ENCODE measurements at places on chromosomes 1 and 21.

DNA sequence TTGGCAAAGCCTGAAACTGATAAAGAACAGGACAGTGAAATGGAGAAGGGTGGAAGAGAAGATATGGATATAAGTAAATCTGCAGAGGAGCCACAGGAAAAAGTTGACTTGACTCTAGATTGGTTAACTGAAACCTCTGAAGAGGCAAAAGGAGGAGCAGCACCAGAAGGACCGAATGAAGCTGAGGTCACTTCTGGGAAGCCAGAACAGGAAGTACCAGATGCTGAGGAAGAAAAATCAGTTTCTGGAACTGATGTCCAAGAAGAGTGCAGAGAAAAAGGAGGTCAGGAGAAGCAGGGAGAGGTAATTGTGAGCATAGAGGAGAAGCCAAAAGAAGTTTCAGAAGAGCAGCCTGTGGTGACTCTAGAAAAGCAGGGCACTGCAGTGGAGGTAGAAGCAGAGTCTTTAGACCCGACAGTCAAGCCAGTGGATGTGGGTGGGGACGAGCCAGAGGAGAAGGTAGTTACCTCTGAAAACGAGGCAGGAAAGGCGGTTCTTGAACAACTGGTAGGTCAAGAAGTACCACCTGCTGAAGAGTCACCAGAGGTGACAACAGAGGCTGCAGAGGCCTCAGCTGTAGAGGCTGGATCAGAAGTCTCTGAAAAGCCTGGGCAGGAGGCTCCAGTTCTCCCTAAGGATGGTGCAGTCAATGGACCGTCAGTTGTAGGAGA, 16.3 kb downstream of the CCDC17 start:
- no peak for DNase-seq

DNA sequence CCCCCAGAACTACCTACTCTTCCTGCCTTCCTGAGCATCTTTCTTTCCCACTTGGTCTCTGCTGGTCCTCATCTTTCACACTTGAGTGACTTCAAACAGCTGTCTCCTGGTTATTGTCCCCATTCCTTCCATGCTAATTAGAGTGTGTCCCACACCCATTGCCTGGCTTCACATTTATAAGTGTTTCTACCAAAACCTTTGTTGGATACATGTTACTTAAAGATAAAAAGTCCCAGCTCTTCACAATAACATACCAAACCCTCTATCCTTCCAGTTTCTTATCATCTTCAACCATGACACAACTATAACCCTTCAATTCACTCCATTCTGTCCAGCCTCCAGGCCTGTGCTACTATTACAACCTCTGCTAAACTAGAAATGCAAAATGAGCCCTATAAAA, 41.0 kb downstream of the VCAM1 start:
- no peak for DNase-seq

GRCh38 chr1:178609015-178609414, 96.1 kb downstream of the TEX35 start:
- DNase-seq = no peak

- DNase-seq = no peak
Measured at GRCh38 chr1:41152622-41153044, 89.5 kb downstream of the SCMH1 start.

DNA sequence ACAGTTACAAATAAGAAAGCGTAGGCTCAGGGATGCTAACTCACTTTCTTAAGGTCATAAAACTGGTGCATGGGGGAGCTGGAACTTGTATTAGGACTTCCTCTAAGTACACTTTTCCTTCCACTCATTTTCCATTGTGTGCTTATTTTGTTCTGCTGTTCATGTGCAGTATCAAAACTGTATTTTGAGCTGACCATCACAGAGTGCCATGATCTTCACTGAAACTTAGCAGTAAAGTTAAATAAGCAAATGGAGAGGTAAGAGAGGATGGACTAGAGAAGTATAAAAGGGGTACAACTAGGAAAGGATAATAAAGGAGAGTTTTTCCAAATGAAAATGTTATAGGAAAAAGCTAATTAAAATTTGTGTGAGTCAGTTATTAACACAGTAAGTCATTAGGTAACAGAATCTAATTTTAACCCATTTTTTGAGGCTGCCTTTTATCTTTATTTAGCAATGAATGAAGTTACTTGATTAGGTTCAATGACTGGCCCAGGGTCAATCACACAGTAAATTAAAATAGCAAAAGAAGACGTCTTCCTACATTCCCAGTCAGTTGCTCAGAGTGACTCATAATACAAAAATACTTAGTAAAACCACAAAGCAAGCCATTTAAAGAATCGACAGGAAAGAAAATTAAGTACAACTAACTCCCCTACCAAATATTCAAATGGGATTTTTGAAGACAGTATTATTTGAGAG, 165.8 kb upstream of the C1orf105 start:
- no peak for DNase-seq

GRCh38 chr1:6578624-6579373, 995 bp upstream of the ZBTB48 start:
- no peak for DNase-seq

- DNase-seq = no peak
Measured at GRCh38 chr1:213852107-213852506, 135.7 kb upstream of the PROX1 start.

DNA sequence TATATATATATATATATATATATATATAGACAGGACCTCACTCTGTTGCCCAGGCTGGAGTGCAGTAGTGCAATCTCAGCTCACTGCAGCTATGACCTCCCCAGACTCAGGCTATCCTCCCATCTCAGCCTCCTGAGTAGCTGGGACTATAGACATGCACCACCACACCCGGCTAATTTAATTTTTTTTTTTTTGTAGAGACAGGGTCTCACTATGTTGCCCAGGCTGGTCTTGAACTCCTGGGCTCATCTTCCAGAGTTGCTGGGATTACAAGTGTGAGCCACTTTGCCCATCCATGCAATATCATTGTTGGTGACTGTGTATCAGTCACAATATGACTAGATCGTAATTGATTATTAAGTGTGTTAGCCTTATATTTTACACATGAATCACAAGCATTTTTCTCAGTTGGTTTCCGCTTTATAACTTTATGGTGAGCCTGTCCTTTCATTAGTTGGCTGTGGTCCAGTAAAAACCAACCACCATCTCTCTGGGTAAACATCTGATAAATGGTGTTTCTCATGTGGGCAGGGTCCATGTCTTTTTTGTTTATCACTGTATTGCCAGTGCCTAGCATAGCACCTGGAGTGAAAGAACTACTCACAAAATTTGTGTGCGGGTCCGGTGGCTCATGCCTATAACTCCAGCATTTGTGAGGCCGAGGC, 63.6 kb downstream of the MYOM3 start:
- no peak for DNase-seq

- no peak for DNase-seq
Measured at GRCh38 chr1:228337711-228338520, 68.7 kb downstream of the TRIM11 start.

GRCh38 chr1:52636721-52637695, 4.0 kb downstream of the SHISAL2A start:
- DNase-seq = peak; percentile 79

- DNase-seq = no peak
Measured at GRCh38 chr1:198699167-198700015, 60.6 kb downstream of the PTPRC start.

DNA sequence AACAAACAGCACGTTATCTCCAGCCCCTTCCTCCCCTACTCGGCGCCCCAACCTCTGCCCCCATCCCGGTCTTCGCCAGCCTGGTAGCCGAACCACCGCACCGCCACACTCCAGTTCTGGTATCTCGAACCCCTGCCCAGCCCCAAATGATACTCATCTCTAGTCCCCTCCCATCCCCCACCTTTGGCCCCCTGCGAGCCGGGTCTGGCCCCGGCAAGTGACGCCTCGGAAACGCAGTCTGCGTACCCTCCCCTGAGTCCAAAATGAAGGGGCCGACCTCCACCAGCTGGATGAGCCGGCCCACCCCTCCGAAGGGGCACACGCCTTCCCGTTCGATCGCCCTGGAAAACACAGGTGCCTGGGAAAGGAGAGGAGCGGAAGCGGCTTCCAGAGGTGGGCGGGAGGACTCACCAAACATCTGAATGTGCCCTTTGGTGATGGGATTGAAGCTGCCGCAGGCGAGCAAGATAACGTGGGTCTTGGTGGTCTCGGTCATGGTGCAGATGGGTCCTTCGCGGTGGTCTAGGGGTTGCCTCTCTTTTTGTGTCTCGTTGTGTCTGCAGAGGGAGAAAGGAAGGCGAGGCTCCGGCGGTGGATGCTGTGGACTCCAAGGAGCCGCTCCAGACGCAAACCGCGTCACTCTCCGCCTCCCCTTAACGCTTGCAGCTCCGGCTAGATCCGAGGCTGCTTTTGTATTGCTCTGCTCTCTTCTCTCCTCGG, at the start of gene NMNAT2:
NMNAT2 (minus strand) TSS at position 609 of the 720 bp plus-strand sequence; CDS start at position 496, 113 bp downstream.
- no peak for DNase-seq

DNA sequence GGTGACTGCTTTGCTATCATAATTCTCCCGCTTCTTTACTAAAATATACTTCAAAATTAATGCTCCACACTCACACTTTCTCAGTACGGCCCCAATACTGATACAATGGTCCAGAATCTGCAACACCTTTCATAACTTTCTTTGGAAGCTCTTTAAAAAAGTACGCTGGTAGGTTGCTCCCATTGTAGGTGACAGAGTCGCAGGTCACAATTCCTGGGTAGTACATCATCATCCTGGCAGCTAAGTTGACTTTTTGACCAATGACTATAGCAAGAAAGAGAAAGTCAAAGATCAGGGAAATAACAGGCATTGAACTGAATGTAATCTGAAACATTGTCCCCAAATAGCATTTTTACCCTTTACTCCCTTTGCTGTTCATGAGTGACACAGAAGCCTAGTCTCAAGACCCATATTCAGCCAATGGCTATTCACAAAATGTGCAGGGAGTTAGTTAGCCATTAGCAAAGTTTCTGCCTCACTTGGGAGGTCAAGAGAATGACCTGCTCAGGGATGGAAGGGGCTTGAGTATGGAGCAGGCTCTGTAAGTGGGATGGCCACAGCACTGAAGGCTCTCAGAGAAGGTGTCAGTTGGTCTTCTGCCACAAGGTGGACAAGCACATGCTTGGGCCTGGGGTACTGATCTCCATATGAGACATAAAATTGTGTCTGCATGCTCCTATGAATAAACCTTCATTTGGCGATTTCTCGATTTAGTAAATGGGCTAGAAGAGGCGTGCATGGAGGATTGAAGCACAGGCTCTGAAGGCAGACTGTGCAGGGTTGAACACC, 35.4 kb downstream of the ADCY10 start:
- DNase-seq = no peak

DNA sequence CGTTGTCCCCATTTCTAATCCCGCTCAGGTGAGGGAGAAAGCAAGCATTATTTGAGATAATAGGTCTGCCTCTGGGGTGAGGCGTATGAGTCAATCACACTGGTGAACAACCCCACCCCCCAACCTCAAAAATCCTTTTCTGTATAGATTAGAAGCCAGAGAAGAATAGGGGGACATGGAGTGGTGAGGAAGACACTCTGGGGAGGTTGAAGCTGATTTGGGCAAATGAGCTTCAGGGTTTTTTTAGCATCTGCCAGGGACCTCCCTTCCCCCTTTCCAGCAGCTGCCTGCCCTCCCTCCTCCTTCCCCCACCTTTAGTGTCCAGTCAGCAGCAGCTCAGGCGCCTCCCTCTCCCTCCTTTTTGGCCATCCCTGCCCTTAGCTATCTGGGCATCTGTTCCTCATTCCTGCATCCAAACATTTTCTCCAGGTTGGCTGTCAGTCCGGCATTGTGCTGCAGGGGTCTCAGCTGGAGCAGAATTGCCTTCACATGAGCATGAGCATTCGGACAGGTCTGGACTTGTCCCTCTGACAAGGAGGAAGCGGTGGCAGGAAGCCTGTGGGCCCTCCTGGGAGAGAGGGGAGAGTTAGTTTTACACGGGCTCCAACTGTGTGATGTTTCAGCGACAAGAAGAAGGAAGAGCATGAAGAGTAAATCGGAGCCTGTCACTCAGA, 30.8 kb upstream of the PTGFRN start:
- DNase-seq = no peak

DNA sequence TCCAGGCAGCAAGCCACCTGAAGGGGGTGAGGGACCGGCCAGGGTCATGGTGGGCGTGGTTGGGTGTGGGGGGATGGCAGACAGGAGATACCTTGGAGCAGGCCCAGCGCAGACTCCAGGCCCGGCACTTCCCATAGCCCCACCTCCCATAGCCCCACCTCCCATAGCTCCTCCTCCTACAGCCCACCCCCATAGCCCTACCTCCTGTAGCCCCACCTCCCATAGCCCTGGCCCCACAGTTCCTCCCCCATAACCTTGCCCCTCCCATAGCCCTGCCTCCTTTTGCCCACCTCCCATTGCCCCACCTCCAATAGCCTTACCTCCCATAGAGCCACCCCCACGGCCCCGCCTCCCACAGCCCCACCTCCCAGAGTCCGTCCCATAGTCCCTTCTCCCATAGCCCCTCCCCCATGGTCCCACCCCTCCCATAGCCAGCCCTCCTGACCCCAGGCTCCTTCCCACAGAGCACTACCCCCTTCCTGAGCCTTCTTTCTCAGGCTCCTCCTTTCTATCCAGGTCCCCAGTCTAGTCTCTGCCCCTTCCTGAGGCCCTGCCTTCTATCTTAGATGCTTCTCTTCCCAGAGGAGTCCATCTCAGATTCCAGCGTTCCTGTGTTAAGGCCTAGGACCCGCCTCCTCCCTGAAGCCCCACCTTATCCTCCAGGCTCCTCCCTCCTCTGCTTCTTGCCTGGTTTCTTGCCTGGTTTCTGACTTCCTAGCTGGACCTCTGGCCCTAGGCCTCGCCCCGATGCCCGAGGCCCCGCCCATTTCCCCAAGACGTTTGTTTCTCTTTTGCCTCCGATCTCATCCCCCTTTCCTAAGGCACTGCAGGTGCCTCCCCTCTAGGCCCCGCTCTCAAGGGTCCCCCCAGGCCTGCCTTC, 46.8 kb downstream of the PTPRU start:
- peak; percentile 64 for DNase-seq

DNA sequence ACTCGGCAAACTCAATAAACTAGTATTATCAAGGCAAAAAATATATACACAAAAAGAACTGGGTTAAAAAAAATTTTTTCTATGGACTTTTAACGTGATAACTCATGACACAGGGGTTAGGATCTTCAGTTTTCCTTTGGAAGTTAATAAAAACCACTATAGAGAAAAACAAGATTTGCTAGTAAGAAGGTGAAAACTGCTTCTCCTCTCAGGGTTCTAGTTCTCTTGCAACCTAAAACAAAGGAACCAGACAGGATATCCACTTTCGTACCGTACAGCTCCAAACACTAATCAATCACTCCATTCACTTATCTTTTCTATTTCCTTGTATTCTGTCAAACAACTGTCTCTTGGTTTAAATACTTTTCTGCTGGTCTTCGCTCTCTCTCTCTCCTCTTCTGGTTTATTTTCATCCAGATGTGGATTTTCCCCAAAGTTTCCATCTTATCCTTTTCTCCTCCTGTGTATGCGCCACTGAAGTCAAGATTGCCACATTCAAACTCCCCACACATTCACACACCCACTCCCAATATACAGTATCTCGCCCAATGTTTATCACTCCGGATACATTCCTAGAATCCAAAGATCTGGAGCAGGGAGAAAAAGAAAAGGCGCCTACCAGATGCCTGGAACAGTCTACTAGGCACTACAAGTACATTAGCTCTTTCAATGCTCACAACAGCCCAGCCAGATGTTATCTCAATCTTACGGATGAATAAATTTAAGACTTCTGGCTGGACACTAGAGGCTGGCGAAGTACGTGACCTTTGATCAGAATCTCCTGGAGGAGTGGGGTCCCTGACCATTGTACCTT, 775 bp upstream of the PRPF38B start:
- DNase-seq = no peak

Data from germinal center (tissue), 1 donor.